ENCODE measurements at places on chromosomes 7 and 10.
A peak's percentile ranks its signal among the peaks of the same experiment; 100 is the strongest.

DNA sequence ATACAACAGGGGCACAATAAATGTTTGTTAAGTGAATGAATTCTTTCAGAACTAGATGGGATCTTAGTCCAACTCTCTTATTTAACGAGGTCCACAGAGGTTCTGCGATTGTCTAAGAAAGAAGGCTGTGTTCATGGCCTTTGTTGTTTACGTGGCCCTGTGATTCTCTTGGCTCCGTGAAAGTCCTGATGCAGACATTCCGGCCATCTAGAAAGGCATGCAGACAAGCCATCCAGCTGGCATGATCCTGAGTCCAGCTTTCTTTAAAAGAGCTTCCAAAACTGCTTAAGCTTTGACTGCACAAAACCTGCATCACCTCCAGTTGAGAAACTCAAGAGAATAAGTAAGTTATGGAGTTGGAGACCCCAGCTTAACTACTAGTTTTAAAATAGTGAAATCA lies 26.0 kb downstream of the EGFR start:
- DNase-seq = no peak

DNA sequence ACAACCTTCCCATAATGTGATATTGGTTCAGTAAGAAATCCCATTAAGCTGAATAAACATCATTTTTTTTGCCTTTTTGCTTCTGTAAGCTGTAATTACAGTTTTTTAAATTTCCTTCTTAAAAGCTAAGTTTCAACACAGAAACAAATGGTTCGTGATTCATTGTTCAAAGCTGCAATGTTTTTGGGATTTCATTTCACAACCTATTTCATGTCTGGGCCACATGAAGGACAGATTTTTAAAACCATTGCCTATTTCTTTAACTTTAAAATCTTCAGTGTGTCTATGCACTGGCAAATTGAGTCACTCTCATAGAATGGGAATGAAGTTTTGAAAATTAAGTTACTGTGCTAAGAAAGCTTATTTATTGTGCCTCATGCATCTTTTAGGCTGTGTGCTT lies 66.9 kb downstream of the TFPI2 start:
- no peak for DNase-seq

GRCh38 chr10:470339-471003 lies 219.0 kb downstream of the DIP2C start:
- no peak for DNase-seq

DNA sequence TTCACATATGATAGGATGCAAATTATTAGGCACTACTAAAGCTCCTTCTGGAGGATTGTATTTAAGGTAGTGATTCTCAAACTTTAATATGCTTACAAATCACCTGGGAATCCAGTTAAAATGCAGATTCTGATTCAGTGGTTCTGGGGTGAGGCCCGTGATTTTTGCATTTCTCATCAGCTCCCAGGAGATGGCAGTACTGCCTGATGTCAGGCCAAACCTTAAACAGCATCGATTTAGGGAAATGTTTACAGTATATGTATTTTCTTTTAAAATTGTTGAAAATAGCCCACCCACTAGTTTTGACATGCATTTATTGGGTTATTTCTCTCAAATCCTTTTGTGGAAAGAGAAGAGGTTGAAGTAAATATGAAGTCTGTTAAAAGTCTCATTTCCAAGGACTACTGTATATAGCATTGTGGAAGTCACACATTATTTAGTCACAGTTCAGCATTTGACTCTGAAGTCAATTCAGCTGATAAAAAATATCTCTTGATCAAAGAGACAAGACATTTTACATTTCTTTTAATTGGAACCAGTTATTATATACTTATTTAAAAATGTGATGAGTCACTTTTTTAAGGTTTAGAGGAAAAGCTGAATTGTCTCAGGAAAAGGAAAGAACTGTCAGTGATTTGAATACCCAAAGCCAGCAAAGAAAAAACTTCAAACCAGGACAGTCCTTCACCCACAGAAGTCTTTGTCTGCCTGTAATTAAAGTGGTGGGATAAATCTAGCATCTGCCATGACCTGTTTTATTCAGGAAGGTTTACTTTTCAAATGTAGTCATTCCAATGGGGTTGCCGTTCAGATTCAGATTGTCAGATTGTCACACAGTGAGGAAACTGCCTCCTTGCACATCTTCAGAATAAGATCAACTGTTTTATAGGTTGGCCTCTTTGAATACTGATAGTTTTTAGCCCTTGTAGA lies 21.1 kb upstream of the HBP1 start:
- DNase-seq = no peak

GRCh38 chr10:133196221-133196915 lies 33.6 kb upstream of the UTF1 start:
- DNase-seq = no peak

DNA sequence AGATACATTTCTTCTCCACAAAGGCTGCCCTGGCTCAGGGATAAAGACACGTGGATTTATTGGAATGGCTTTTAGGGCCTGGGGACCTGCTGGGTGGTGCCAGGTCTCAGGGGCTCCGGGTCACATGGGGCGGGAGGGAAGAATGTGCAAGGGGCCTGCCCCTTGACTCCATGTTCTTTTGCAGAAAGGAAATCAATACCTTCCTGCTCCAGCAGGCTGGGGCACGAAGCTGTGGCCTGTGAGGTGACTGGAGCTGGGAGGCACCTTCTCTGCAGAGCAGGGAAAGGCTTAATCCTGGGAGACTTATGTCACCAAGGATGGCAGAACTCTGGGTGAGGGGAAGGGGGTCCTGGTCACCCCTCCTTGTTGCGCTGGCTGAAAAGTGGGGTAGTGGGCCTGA lies 42.3 kb upstream of the GNA12 start:
- no peak for DNase-seq

GRCh38 chr7:83782628-83783027 lies 133.7 kb upstream of the SEMA3E start:
- DNase-seq = no peak

DNA sequence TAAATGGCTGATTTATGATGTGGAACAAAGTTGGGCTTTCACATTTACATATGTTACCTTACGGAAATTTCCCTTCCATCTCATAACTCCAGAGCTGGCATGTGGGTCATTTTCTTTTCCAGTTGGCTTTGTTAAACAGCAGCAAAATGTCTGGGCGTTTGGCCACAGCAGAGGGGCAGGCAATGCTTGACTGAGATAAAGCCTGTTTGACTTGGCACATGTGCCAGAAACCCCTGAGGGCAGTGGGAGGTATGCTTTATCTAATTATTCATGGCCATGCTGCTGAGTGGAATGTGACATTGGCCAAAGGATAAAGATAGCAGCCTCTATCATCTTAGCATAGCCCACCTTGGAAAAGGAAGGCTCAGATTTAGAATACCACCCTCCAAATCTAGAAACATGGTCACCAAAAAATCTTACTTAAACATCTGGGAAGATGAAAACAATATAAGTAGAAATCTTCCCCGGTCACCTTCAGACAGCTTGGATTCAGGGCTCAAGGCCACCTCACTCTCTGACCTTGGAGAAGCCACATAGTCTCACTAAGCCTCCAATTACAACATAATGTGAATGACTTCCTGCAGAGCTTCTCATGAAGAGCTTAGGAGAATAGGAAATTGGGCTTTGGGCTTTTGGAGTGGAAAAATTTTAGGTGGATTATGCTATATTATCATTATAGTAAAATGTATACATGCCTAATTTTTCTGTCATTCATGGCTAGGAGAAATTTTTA lies 101.5 kb downstream of the GRM3 start:
- DNase-seq = peak; percentile 33

Data from left ventricle myocardium superior (tissue), 1 donor.